ENCODE measurements at places on chromosomes 7 and 10.

DNA sequence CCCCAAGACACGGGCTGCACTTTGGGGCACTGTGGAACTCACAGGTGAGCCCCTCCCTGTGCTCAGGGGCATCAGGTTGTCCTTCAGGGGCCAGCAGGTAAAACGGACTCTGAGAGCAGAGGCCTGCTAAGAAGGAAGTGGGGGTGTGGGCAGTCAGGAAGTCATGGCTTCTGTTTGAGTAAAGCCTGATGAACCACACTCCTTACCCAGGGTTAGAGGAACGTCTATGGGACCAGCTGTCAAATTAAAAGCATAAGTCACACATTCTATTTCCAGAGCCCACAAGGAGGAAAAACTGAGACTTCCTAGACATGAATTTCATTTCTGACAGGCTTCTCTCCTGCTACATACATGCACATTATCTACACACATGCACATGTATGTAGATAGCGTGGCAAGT lies 616.4 kb downstream of the SDK1 start:
- no peak for DNase-seq

- DNase-seq: no peak
These were observed 161.0 kb upstream of the TRIM24 start for GRCh38 chr7:138299066-138299465.

- no peak for DNase-seq
These were observed 148.5 kb downstream of the POLR1F start for GRCh38 chr7:19560111-19560883.

DNA sequence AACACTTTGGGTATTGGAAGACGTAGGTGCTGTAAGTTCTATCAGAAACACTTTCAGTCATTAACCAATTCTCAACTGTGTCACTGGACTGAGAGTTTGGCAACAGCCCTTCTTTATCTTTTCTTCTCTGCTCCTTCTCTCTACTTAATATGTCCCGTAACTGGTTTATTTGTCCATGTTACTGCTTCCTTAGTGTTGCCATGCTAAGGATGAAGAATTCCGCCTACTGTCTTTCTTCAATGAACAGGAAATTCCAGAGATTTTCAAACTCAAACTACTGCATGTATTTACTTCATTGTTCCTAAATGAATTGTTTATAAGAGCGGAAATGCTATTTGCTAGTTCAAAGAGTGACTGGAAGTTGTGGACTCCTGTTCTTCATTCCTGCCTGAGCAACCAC lies 143.7 kb downstream of the TAX1BP1 start:
- no peak for DNase-seq

DNA sequence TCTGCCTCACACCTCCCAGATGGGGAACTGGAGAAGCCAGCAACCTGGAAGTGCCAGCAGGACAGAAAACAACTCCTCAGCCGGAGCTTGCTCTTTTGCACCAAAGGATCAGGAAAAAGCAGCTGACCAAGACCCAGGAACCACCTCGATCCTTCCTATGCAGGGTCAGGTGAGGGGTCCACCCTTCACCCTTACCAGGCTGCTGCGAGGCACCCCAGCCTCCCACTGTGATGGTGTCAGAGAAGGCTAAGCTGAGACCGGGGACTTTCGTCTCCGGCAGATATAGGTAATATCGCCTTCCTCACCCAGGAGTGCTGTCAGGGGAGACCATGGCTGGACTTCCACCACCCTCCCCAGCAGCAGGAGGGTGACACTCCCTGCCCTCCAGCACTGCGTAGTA lies 254.7 kb downstream of the TCERG1L start:
- peak; percentile 22 for DNase-seq

DNA sequence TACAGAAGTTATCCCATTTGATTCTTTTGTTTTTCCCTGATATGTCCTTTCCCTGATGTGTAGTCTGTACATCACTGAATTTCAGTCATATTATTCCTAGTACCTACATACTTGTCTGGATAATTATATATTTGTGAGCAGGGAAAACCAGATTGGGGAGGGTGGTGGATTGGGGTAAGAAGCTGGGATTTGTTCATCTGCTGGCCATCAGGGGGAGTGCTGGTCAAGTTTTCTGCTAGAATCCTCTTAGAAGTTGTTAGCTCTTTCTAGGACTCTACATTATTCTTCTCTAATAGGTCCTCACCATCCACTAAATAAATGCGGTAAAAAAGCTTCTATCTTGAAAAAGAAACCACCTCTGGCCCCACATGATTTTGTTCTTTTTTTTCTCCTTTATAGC lies 232.7 kb upstream of the TAC1 start:
- no peak for DNase-seq

- DNase-seq: no peak
These were observed 148.9 kb downstream of the ITGA8 start for GRCh38 chr10:15570738-15571339.

- no peak for DNase-seq
These were observed 76.6 kb downstream of the SUGCT start for GRCh38 chr7:40211276-40212003.

DNA sequence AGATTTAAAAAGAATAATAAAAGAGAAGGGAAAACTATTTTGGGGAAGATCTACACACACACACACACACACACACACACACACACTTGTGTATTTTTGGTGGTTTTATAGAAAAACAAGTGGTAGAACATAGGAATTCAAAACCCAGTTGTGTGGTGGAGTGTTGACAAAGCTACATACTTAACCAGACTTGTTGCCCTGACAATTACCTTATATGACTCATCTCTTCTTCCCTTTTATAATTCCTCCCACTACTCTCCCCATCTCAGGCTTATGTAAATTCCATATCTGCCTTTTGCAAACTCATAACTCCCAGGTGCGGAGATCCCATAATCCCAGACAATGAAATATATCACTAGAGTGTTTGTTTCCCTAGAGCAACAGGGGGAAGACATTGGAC lies 873.7 kb downstream of the NXPH1 start:
- DNase-seq: no peak

DNA sequence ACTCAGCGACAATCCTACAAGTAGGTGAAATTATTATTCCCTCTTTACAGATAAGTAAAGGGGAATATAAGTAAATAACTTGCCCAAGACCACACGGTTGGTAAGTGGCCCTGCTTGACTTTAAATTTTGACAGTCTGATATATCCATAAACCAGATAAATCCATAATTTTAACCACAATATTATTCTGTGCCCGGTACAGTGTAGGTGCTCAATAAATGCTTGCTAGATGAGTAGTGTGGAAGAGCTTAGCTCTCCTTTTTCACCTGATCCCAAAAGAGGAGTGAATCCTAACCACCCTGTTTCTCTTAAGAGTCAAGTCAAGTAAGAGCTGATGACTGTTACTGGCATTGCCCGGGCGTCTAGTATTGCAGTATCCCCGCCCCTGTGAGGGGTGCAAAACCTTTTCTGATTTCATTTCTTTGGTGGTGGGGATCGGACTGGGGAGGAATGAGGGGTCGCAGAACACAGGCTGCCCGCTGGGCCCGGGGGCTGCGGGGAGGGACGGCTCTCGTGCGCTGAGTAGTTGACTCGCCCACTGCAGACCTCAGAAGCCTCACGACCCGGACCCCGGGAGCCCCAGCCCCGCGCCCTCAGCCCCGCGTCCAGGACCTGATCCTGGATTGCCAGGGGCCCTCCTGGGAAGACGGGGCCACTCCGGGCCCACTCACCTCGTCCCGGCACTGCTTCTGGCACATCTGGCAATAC lies 490 bp downstream of the KIN start:
- DNase-seq: no peak

DNA sequence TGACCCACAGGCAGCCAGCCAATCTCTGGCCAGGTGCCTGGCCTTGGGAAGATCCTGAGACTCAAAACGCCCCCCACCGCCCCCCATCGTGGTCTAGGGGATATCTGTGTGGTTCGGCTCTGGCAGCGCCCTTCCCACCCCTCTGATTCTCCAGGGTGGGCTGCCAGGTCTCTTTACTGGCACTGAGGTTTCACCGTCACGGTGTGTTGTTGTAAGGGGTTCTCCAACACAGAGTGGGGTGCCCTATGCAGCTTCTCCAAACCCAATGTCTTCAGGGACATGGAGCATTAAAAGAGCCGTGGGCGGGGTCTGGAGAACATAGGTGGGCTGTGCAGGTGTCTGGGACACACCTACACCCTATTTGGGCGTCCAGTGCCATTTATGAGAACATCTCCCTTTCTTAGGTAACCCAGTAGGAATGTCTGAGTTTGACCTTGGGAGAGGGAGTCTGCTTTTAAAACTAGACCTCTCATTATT lies 1.5 kb downstream of the MAFK start:
- DNase-seq: no peak

DNA sequence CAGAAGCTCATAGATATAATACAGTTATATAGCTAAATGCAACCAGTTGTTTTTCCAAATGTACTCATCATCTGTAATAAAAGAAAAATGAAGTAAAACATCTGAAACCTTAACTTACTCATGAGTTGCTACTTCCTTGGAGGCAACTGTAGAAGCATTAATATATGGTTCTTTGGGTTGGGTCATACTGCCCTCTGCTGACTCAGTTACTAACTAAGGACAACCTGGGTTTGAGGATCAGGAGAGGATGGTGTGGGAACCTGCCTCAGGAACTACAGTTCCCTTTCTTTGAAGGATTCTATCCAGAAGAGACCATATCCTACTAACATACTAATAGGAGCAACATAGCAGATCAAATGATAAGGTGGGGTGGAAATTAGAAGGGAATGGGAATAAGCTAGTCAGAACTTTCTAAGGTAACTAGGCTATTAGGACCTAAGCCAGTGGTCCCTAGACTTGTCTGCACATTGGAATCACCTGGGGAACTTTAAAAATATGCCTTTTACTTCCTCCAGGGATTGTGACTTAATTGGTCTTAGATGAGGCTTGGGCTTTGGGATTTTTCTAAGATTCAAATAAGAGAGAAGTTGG lies 20.7 kb downstream of the COX15 start:
- no peak for DNase-seq

DNA sequence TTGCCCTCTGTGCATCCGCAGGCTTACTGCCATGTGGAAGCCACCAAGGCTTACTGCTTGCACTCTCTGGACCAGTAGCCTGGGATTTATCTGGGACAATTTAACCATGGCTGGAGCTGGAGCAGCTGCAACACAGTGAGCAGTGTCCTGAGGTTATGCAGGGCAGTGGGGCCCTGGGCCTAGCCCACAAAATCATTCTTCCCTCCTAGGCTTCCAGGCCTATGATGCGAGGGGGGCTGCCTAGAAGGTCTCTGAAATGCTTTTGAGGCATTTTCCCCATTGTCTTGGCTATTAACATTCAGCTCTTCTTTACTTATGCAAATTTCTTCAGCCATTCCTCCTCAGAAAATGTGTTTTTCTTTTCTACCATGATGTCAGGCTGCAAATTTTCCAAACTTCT lies 313.6 kb upstream of the CDC14C start:
- DNase-seq: no peak

- DNase-seq: no peak
These were observed 1106.8 kb upstream of the LRRTM3 start for GRCh38 chr10:65818990-65819389.

DNA sequence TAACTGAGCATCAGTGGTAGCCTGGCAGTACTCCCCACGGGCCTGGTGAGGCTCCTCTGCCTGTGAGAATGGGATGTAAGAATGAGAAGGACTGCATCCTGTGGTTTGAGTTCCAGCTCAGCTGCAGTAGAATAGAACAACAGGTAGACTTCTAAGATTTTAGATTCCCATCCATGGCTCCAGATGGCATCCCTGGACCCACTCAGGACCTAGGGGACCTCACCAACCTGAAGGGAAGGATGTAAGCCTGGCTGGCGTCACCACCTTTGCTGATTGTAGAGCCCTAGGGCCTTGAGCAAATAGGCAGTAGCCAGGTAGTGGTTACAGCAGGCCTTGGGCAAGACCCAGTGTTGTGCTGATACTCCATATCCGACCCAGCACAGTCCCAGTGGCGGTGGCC lies 9.6 kb upstream of the AOC1 start:
- no peak for DNase-seq

DNA sequence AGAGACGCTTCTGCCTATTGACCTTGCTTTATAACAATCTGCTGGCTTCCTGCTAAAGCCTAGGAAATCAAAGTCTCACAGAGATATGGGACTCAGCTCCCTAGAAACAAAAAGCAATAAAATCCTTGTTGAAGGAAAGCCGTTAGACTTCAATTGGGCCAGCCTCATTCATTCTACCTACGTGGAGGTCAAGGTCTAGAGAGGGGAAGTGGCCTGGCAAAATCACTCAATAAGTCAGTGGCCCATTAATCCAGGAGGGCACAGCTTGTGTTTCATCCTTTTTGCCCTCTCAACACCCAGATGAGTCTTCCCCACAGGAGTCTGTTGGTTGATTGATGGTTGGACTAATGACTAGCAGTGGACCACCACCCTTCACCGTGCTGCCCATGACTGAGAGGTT lies 40.5 kb upstream of the ACSL5 start:
- no peak for DNase-seq

GRCh38 chr7:134643131-134643530 lies 3.5 kb upstream of the BPGM start:
- no peak for DNase-seq

DNA sequence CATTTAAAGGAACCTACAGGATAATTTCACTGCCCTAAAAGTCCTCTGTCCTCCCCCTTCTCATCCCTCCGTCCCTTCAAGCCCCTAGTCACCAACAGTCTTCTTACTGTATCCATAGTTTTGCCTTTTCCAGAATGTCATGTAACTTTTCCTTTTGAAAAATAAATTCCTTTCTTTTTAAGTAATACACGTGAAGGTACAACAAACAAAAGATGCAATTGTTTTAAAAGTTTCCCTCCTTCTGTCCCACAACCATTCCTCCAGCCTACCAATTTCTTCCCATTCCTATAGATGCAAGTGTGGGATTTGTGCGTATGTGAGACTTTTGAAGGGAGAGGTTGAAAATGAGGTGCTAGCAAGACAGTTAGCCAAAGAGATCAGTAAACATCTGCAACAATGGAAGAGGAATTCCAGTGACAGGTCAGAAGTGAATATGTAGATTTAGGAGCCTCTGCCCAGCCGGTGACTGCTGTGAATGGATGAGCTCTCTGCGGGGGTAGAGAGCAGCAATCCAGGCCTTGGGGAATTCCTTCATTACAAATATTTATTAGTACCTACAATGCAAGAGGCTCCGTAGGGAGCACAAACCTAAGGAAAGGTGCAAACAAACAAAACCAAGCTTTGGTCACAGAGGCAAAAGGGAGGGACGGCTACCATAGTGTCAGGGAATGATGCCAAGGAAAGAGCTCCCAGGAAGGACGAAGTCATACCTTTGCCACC lies 243.6 kb downstream of the SKIDA1 start:
- no peak for DNase-seq

- no peak for DNase-seq
These were observed 122.2 kb downstream of the PCLO start for GRCh38 chr7:83040484-83040883.

- no peak for DNase-seq
These were observed 32.6 kb downstream of the BEND7 start for GRCh38 chr10:13496164-13496563.

GRCh38 chr10:102752934-102753664 lies 9.4 kb downstream of the WBP1L start:
- DNase-seq: no peak

All from left lobe of liver (tissue), 2 donors.